ENCODE measurements at places on chromosomes 12 and 14. TPM values are rescaled to one million over a fixed set of nuclear protein-coding genes. Genes with fewer than 3 reads are reported as not detected.

GRCh38 chr14:99644035-99644587 is 818 bp upstream of the HHIPL1 start:
- DNase-seq: no peak

- DNase-seq: no peak
Observed at GRCh38 chr12:666766-667308, 3.6 kb upstream of the NINJ2 start.

DNA sequence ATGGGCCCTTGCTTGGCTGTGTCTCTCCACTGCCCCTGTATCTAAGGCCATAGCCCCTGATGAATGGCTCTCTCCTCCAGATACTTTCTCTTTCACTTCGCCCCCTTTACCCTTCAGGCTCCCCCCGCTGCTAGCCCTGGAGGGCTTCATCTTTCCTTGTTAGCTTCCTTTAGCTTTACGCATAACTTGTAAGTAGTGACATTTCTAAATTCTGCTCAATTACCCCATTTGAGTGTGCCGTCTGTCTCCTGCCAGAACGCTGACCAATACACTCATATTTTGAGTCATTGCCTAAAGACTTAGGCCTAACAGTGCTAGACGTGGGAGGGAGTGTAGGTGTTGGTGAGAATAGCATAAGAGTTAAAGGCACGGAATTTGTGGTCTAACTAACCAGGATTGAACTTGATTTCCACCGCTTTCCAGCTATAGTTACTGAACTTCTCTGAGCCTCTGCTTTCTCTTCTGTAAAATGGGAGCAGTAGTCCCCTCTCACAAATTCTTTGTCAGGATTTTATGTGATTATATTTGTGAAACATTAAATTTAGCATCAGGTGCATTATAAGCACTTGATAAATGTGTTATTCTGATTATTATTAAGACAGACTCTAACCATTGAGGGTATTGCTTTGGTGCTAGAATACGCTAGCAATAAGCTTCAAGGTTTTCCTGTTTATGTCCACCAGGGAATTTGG is 129.3 kb downstream of the ZFP36L1 start:
- DNase-seq: no peak

GRCh38 chr14:70808416-70809224 is 693 bp downstream of the MAP3K9 start:
- DNase-seq: peak; percentile 65

DNA sequence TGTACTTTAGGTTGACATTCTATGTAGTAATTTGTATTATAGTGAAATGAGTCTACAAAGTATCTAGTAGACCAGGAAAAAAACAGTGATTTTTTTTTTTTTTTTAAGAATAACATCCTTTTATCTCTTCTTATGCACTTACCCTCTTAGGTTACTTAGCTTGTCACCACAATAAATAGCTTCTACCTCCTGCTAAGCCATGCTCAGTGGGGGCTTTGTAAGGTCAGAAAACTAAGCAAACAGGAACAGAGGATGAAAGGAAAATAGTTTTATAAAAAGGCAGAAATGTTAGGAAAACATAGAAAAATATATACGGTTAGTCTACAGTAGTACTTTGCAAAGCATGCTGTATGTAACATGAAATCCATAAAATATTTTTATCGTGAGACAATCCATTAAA is 385.3 kb upstream of the ATXN7L3B start:
- DNase-seq: no peak

GRCh38 chr12:116534311-116535121 is 24.7 kb upstream of the MAP1LC3B2 start:
- DNase-seq: peak; percentile 41

GRCh38 chr14:68714991-68715924 is 77.6 kb downstream of the ZFP36L1 start:
- DNase-seq: no peak

- no peak for DNase-seq
Observed at GRCh38 chr14:32085182-32085844, 8.2 kb downstream of the ARHGAP5 start.

DNA sequence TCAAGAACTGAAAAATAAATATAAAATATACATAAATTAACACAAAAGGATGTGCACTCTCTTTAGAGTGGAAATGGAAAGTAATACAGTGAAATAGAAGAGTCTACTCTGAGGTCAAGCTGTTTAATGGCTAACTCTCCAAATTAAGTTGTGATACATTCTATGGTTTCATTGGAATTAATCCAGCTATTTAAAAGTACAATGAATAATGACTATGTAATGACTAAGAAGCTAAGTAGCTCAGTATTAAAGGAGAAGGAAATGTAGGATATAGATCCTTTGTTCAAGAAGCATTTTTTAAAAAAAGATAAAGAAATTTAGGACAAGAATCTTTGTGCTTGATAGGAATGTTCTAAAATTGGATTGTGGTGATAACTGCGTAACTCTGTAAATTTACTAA is 85.3 kb downstream of the LRP6 start:
- DNase-seq: no peak

DNA sequence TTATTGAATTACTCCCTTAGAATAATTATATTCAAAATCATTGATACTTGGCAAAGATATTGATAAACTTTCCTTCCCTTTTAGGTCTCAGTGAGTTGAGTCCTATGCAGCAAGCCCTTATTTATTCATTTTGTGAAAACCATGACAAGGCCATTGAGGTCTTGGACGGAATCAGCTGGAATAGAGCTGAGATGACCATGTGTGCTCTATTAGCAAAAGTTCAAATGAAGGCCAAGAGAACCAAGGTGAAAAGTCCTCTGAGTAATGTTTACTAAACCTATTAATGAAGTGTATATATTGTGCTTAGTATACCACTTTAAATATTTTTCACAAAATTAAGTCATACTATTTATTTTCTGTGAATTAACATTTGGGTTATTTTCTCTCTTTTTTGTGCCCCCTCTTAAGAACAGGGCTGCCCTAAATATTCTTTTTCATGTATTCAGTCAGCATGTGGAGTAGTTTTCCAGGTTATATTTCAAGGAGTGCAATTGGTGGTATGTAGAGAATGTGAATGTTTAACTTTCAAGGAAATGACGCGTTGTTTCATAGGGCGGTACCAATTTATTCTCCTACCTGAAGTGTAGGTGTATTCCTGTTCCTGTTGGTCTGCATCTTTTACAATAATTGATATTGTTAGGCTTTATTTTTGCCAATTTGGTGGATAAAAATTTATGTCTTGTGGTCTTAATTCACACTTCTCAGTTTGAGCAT is 201.4 kb downstream of the TTC6 start:
- DNase-seq: no peak

- no peak for DNase-seq
Observed at GRCh38 chr12:79069009-79069408, 204.4 kb downstream of the SYT1 start.

DNA sequence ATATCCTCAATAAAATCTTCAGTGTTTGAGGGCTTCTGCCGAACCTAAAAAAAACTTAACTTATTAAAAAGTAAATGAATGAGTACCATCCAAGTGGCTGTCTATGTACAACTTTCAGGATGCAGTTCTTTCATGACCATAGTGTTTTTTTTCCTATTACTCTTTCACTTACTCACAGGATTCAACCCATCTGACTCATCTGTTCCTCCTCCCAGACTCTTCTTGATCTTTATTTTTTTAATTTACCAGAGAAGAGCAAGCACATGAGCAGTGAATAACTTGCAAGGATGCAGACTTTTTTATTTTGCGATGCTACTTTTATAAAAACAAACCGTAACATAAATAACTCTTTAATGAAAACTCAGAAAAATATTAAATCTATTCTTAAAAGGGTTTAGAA is 24.5 kb downstream of the RECQL start:
- no peak for DNase-seq

DNA sequence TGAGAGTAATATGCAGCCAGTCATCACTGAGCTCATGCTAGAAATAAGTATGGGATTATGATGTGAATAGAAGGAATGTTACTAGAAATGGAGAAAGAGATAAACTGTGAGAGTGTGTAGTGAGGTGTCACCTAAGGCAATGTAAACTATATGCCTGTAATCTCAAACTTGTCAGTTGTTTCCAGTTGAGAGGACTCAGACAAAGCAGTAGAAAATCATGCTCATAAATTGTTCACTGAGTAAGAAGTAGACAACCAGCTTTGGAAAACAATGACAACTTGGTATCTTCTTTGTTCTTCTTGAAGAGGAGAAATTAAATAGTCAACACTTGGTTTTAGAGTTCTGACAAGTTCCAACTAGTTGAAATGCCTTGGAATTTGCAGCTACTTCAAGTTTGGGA is 148.5 kb upstream of the OR4E1 start:
- DNase-seq: no peak

The ASB2 gene
- total RNA-seq: 0.71 TPM

The BEST3 gene
- total RNA-seq: not detected

The TRHDE gene
- total RNA-seq: 5.5 TPM

The MTA1 gene
- total RNA-seq: 251 TPM

The GPR65 gene
- not detected for total RNA-seq

Data from WTC11 (cell line).